ENCODE measurements at places on chromosomes 3 and 15. TPM values are rescaled to one million over a fixed set of nuclear protein-coding genes. Genes with fewer than 3 reads are reported as not detected.

DNA sequence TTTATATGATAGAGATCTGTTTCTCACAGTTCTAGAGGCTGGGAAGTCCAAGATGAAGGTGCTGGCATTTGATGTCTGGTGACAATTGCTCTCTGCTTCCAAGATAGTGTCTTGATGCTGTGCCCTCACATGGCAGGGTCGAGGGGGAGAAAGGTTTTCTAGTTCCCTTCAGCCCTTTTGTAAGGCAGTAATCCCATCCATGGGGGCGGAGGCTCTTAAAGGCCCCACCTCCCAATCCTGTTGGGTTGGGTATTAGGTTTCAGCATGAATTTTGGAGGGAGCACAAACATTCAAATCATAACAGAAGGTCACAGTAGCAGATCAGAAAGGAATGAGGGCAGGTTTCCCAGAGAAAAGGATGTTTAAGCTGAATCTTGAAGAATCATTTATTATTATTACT lies 601.7 kb upstream of the ZNF717 start:
- DNase-seq, result no peak
- no peak overlapping the region for H3K4me3 ChIP-seq
- no peaks in the 10 kb centered on the region for H3K4me1 ChIP-seq
- no peak overlapping the region for H3K27ac ChIP-seq
- H3K27me3 ChIP-seq, result no peaks in the 10 kb centered on the region
- no peaks in the 10 kb centered on the region for H3K36me3 ChIP-seq

DNA sequence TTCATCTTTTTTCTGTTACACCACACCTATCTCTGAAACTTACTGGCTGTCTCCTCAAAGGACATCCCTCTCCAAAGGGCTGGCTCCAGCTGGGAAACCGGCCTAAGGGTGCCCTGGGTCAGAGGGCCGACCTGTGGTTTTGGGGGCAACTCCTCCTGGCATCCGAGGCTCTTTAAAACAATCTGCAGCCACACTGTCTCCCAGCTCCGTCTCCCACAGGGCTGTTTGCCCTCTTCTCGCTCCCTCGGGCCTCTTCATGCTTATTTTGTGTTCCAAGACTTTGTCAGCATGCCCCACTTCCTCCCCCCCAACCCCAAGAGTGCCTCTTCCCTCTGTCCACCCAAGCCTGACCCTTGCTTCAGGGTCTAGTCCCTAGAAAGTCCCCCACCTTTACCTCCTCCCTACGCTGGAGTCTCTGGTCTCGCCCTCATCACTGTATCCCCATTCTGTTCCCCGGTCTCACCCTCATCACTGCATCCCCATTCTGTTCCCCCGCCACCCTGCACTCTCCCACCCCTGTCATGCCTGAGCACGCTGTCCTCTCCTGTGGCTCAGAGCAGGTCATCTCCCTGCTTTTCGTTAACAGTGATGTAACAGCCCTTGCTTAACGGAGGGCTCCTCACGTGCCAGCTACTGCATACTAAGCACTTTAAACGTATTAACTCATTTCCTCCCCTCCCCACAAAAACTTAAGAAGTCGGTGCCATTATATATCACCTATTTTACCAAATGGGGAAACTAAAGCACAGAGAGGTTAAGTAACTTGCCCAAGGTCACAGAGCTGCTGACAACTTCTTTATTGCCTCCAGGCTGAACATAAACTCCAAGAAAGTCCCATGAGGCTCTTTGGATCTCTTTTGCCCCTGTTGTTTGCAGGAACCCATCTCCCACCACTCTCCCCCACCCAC lies 1.1 kb upstream of the CSK start:
- DNase-seq, result no peak
- H3K4me3 ChIP-seq, result no peak overlapping the region
- no peaks in the 10 kb centered on the region for H3K27me3 ChIP-seq
- H3K36me3 ChIP-seq, result peaks cover 7% of the 10 kb centered on the region
- H3K27ac ChIP-seq, result no peak overlapping the region

DNA sequence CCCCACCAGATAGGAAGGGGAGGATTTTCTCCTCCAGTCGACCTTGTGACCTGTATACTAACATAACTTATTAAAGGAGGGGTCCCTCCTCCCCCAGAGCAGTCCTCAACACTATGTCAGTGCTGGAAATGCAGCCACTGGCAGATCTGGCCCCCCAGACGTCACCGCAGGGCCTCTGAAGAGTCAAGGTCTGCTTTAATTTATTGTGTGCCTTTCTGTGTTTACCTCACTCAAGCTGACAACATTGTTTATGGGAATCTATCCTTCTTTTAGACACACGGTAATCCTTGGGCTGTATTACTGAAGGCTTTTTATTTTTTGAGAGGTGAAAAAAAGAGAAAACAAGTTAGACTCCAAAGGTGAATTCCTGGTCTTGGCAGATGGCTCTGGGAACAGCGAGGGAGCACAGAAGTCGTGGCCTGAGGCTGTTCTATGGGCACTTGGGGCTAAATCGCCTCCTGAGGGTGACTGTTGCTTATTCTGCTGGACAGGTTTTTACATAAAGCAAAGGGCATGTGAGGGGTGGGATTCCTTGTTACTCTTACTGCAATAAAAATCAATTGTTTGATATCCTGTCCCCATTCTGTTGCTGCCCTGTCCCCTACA lies 13.5 kb upstream of the NR2C2 start:
- H3K4me1 ChIP-seq, result no peaks in the 10 kb centered on the region
- no peaks in the 10 kb centered on the region for H3K27me3 ChIP-seq
- DNase-seq, result no peak
- H3K27ac ChIP-seq, result no peak overlapping the region

DNA sequence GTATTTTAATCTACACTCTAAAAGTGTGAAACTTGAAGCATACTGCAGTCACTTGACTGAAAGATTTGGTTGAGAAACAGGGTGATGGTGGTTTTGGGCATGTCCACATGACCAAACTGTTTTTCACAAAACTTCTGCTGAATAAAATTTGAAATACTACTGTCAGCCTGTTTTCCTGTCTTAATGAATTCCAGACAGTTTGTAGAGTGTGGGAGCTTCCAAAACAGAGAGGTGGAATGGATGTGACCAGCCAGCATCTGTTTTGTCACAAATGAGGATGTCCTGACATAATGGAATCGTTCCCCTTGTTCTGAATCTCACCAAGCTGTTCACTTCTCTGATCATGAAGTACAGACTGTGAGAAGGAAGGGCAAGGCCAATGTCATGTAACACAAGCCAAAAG lies 11.8 kb downstream of the MITF start:
- DNase-seq, result no peak
- H3K4me3 ChIP-seq, result no peak overlapping the region
- no peak overlapping the region for H3K27ac ChIP-seq

- peaks cover 8% of the 10 kb centered on the region for H3K4me1 ChIP-seq
- no peak for DNase-seq
- H3K27me3 ChIP-seq, result no peaks in the 10 kb centered on the region
- no peak overlapping the region for H3K27ac ChIP-seq
- H3K36me3 ChIP-seq, result no peaks in the 10 kb centered on the region
Observed at GRCh38 chr3:126275620-126275904, 81.6 kb downstream of the KLF15 start.

GRCh38 chr3:17581421-17582080 lies 160.9 kb downstream of the TBC1D5 start:
- H3K27me3 ChIP-seq, result no peaks in the 10 kb centered on the region
- DNase-seq, result no peak
- no peak overlapping the region for H3K27ac ChIP-seq
- H3K4me3 ChIP-seq, result no peak overlapping the region
- H3K36me3 ChIP-seq, result no peaks in the 10 kb centered on the region

DNA sequence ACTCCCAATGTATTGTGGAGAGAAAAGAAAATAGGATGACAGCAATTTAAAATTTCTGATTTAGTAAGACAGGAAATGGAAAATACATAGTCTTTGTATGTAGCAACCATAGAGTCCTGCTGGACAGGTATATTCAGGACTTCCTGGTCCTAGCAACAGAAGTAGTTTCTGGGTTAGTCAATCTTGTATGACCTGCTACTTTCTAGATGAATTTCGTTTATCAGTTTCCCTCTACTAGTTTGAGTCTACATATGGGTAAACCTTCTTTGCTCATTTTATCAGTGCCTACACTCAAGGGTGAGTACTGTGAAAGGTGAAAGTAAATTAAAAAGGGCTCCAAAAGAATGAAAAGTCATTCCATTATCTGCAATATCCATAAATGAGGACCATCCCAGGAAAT lies 309.8 kb downstream of the UNC13C start:
- no peaks in the 10 kb centered on the region for H3K4me1 ChIP-seq
- no peak overlapping the region for H3K27ac ChIP-seq
- no peak for DNase-seq
- no peak overlapping the region for H3K4me3 ChIP-seq
- no peaks in the 10 kb centered on the region for H3K36me3 ChIP-seq
- no peaks in the 10 kb centered on the region for H3K27me3 ChIP-seq

DNA sequence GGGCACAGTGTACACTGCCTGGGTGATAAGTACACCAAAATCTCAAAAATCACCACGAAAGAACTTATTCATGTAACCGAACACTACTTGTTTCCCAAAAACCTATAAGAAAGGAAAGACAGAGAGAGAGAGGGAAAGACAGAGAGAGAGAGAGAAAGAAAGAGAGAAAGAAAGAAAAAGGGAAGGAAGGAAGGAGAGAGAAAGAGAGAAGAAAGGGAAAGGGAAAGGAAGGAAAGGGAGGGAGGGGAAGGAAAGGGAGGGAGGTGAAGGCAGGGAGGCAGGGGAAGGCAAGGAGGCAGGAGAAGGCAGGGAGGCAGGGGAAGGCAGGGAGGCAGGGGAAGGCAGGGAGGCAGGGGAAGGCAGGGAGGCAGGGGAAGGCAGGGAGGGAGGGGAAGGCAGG lies 48.2 kb downstream of the ANXA2 start:
- peaks cover 7% of the 10 kb centered on the region for H3K4me1 ChIP-seq
- H3K27me3 ChIP-seq, result no peaks in the 10 kb centered on the region
- H3K4me3 ChIP-seq, result no peak overlapping the region
- no peak overlapping the region for H3K27ac ChIP-seq
- DNase-seq, result no peak

DNA sequence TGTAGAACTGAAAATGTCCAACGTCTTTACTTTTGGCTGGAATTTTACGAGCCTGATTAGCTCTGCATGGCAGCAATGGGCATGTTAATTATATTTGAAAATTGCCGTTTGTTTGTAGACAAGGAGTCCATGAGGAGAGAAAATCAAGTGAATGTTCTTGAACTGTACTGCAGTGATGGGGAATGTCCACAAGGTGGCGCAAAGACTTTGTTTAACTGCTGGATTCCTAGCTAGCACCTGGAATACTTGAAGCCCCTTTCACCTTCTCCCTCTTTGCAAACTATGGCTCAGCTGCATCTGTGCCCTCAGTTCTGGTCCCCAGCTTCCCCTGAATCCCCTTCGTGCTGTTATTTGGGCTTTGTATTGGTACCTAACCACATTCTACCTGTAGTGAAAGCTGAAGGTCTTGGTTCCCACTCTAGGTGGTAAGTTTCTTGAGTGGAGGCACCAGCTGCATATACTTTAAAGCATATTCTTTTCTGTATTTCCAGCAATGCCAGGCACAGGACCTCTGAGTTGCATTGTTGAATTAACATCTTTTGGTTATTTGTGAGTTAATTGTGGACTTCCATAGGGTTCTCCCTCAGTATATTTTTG lies 25.3 kb downstream of the EXOG start:
- H3K4me1 ChIP-seq, result no peaks in the 10 kb centered on the region
- no peak for DNase-seq
- H3K4me3 ChIP-seq, result no peak overlapping the region
- H3K27me3 ChIP-seq, result no peaks in the 10 kb centered on the region

GRCh38 chr15:68572921-68573320 lies 5.9 kb upstream of the CORO2B start:
- peaks cover 2% of the 10 kb centered on the region for H3K4me1 ChIP-seq
- peaks cover 29% of the 10 kb centered on the region for H3K27me3 ChIP-seq
- H3K4me3 ChIP-seq, result no peak overlapping the region
- H3K27ac ChIP-seq, result no peak overlapping the region
- no peaks in the 10 kb centered on the region for H3K36me3 ChIP-seq

DNA sequence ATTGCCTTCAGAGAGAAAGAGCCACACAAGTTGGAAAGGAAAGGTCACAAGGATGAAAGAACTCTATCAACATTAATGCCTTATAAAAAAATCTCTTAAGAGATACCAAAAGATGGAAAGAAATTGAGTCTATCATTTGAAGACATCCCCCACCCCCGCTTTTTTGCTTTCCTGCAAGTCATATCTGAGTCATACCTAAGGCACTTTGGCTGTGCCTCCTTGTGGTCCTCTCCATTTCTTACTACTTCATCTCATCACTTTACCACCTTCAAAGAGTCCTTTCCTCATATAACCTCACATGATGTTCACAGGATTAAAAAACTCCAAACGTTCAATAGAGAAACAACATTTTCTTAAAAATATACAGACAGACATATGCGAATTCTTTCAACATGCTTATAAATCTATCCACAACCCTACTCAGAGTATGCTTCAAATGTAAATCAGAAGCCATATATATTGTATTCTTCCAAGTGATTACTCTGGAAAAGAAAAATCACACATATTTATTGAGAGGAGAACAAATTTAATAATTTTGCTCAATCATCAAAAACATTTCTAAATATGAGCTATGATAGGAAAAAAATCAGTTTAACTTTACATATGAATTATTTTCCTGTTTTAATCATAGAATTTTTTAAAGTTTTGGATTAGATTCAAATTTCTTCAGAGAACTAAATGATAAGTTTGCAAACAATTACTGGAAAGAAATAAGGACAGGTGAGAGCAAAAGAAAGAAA lies 1003.9 kb upstream of the CFAP20DC start:
- DNase-seq, result no peak
- no peak overlapping the region for H3K27ac ChIP-seq
- no peaks in the 10 kb centered on the region for H3K27me3 ChIP-seq
- H3K4me3 ChIP-seq, result no peak overlapping the region
- no peaks in the 10 kb centered on the region for H3K36me3 ChIP-seq
- H3K4me1 ChIP-seq, result no peaks in the 10 kb centered on the region

GRCh38 chr15:101047301-101047781 lies 128.2 kb downstream of the LRRK1 start:
- peak; percentile 63 for DNase-seq
- peak overlapping the region; percentile 45 for H3K27ac ChIP-seq
- H3K27me3 ChIP-seq, result no peaks in the 10 kb centered on the region

DNA sequence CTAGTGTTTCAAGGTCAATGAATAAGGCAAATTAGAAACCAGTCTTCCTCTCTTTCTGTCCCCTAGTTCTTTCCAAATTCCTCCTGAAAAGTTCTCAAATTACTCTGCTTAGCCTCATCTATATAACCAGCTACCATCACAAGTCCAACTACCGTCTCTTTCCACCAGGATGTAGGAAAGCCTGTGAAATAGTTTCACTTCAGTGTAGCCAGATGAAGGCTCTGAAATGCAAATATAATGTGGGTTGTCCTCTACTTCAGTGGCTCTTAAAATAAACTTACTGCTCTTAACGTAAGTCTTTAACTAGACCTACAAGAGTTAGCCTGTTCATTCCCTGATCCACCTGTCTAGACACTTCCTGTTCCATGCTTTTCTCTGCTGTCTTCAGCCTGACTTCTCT lies 827.7 kb downstream of the ROBO1 start:
- H3K4me1 ChIP-seq, result no peaks in the 10 kb centered on the region
- H3K27ac ChIP-seq, result no peak overlapping the region
- H3K4me3 ChIP-seq, result no peak overlapping the region

The FGD5 gene
- total RNA-seq, result not detected

The CCDC39 gene
- total RNA-seq, result not detected
